ENCODE measurements at places on chromosomes 6 and 20.

DNA sequence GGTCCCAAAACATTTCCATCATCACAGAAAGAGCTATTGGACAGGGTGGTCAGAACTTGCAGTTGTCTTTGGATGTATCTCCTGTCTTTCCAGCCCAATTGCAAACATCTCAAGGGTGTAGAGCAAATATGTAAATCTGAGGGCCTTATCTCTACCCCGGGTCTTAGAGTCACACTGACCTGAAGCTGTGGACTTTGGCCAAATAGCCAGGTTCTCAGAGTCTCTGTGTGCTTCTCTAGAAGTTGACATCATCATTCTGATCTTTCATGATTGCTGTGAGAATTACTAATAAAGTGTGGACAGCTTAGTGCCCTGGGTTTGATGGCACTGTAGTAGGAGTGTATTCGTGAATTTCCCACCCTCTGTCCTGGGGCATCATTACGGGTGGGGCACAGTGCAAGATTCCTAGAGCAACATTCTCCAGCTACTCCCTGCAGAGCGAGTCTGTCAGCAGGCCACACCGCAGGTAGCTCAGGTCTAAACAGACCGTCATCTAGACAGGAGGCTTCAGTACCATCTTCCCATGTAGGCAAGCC, 71.1 kb downstream of the SLC24A3 start:
- DNase-seq = no peak

GRCh38 chr6:168332020-168332419, 12.4 kb upstream of the DACT2 start:
- no peak for DNase-seq

DNA sequence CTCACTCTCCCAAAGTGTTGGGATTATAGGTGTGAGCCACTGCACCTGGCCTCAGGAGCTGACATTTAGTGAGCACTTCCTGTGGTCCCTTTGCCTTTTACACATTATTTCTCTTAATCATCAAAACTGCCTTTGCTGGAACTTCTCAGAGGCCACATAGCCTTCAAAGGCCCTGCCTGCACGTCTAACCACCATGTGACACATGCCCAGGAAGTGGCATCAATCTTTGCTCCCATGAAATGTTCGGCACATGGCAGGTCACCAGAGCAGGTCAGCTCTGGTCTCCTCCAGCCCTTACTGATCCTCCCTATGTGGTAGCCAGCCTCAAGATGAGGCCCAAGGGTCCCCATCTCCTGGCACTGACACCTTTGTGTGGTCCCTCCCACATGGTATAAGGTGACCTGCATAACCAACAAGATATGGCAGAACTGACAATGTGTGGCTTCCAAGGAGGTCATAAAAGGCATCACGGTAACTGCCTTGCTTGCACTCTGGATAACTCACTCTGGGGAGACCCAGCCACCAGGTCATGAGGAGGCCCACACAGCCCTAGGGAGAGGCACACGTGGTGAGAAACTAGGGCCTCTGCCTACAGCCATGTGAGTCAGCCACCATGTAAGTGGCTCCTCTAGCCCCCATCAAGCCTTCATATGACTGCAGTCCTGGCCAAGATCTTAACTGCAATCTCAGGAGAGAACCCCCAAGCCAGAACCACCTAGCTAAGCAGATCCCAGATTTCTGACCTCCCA, 28.8 kb upstream of the HMGA1 start:
- no peak for DNase-seq

GRCh38 chr6:139131736-139132280, 3.1 kb upstream of the HECA start:
- no peak for DNase-seq

DNA sequence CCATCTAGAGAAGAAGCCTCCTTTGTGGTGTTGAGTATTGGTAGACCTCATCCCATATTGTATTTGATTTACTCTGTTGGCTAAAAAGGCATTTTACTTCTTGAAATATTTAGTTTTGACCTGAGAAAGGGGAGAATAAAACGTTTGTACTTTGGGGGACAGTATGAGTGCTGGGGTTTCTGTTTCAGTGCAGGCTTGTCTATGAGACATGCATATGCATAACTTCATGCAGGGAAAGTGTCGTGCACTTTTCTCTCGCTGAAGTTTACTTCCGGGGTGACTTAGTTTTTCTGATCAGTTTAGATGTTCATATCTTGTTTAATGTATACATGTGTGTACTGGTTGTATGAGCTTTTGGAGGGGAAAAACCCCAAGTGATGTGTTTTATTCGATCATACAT, 59.5 kb downstream of the UTRN start:
- DNase-seq = no peak

DNA sequence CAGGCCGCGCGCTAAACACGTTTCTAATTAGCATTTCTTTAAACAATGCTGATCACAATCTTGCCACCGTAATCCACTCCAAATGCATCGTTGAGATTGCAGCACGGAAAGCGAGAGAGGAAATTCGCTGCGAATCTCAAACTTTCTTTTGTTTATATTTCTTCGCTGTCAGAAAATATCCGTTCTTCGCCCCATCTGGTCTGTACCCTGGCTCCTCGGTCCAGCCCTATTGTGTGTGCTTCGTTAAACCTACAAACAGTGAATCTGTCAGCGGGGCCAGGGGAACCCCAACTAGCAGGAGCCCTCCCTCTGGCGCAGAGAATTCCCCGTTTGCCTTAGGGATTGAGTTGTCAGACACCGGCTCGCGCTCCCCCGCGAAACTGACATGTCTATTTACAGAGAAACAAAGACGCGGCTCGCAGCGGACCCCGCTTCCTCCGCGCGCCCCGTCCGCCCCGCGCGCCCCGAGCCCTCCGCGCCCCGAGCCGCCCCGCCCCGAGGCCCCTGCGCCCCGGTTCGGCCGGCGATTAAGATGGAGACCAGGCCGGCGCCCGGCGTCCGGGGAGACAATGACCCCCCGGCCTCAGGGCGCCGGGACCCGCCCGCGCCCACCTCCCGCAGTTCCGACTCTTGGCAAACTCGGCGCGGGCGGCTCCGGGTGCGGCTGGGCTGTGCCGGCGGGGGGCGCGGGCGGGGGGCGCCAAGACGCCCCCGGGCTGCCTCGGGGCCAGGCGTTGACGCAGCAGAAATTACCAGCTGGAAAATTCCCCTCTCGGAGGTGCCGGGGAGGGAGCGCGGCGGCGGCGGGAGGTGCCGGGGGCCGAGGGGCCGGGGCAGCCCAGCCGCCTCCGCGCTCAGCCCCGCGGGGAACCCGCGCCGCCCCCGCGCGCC, 874 bp downstream of the ZBTB46 start:
- DNase-seq = no peak

DNA sequence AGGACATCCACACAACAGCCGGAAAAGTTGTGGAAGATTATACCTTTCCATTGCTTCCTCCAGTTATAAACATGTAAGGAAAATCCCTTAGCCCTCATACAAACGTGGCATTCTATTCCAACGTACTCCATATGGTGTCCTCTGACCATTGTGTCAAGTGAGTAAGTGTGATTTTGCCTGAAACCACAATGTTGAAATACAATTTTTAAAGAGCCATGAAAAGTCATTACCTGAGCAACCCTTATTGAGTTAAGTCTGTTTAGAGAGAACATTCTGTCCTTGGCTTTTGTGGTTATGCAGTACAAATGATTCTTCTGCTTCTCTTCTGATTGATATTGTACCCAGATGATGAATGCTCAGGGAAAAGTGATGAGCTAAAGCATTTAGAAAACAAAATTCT, 530.1 kb downstream of the HAO1 start:
- DNase-seq = no peak

DNA sequence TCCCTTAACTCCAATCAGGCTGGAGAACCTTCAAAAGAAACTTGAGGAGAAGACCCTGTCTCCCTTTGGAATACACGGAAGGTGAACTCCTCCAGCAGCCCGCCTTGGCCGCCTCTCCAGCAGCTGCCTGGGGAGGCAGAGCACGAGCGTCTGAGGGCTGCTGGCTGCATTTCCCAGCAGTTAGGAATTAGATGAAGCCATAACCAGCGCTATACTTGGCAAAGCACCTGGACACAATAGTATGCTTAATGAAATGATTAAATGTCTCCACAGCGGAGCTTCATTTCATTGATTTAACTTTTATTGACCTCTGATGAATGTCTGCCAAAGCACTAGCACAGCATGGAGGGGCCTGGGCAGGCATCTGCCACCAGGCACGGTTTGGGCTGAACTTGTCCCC, 73.5 kb downstream of the TMEM242 start:
- no peak for DNase-seq

- DNase-seq = no peak
Observed at GRCh38 chr6:137880746-137881521, 13.9 kb downstream of the TNFAIP3 start.

GRCh38 chr6:81981812-81982211, 229.3 kb upstream of the TENT5A start:
- DNase-seq = no peak

DNA sequence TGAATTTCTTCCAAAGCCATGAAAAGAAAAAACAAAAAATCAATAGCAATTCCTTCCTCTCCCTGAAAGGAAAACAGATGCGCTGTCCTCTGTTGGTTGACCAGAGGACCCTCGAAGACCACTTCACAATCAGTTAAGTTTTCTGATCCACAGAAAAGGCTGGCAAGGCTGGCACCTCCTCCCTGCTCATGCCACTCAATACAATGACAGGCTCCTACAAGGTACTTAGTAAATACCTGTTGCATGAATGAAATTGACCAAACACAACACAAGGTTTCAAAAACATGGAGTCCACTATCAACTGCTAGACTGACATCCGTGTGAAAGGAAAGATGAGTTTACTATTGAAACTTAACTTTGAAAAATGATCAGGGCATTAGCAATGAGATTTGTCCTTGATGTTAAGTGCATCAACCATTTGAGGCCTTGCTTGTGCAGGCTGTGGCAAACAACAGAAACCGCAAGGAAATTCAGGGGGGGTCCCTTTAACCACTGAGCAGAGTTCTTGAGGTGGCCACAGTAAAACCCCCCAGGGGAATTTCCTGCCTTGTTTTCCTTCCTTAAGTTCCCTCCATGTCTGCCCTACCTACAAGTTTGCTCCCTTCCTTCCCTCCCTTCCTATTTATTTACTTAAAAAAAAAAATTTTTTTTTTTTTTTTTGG, 27.9 kb upstream of the RTF2 start:
- DNase-seq = no peak

DNA sequence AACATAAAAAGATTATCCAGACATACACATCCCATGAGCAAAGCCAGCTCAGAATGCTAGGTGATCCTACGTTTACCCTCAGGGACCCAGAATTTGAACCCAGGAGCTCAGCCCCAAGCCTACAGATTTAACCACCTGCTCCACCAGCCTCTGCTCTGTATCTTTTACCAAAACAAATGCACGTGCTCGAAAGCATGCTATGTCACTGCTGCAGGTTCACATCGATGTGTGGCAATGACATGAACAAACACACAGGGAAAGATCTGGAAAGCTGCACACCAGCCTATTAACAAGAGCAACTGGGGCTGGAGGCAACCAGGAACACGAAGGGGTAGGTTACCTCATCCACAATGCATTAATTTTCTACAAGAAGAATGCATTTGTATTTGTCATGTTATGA, 32.1 kb downstream of the PREX1 start:
- no peak for DNase-seq

DNA sequence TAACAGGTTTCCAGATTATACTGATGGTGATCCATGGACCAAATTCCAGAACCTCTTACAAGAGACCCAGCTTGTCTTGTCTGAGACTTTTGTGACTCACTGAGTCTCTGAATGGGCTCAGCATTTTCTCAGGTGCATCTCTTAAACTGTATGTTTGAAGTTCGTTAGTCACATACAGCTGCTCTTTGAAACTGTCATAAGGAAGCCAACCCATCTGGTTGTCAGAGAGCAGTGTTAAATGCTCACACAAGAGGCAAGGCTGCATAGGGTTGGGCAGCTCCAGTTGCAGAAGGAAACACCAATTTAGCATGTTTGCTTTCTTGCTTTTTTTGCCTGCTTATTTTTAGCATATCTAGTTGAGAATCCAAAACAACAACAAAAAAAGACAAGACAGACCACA, 47.1 kb downstream of the TRIM27 start:
- no peak for DNase-seq

GRCh38 chr6:78844899-78845298, 22.5 kb upstream of the IRAK1BP1 start:
- DNase-seq = no peak

GRCh38 chr6:112879920-112880413, 532.8 kb downstream of the RFPL4B start:
- DNase-seq = peak; percentile 47

- no peak for DNase-seq
Observed at GRCh38 chr20:54681869-54682268, 206.5 kb downstream of the DOK5 start.

DNA sequence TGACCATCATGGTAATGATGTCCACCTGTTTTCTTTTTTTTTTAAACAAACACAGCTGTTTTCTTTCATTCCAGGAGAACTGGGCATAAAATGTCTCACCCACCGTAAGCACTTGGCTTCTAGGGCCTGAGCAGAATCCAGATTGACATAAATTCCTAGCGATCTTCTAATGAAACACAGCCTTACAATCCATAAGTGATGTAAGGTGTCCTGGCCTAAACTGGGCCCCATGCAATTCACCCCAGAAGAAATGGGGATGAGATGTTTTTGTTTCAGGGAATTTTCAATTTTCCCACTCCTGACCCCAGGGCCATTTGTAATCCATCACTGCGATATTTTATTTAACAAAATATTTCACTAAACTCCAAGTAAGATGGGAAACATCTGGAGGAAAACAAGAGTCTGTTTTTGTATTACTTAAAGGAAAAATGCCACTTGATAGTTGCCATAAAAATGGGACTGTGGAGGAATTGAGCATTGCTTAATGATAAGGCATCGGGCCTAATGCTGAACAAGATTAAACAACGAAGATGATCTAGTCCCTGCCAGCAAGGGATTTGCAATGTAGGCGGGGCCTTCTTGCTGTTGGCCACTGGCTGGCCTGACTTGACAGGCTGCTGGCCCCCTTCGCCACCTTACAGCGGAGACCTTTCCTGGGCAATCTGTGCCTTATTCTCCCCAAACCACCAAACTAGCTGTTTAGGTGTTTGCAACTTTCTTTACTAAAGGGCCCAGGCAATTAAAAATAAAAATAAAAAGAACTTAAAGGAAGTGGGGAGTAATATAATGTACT, 183.7 kb downstream of the CD109 start:
- no peak for DNase-seq

- DNase-seq = no peak
Observed at GRCh38 chr20:9019833-9020232, 49.1 kb upstream of the PLCB4 start.

DNA sequence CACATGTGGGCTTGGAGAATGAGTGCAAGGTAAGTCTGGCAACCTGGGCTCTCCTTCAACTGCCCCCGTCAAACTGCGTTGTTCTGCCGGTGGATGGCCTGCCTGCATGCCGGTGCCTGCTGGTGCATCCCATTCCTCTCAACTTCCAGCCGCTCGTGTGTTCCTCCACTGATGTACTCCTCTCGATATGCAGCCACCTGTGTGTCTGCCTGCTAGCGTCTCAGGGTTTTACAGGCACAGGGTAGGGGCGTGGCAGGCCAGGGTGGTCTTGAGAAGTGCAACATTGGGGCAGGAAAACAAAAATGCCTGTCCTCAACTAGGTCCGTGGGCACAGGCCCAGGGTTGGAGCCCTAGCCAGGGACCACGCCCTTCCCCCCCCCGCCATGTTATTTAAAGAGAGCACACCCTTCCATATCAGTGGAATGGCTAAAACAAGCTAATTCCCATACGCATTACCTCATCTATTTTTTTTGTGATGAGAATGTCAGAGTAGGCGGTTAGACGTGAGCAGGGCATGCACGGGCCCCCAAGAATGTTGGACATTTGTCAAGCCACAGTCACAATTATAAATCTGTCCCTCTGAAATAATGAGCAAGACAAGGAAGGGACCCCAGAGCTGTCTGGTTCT, 33.2 kb downstream of the SERPINB6 start:
- DNase-seq = no peak

- no peak for DNase-seq
Observed at GRCh38 chr6:169158174-169158573, 95.5 kb downstream of the THBS2 start.
